ENCODE measurements at places on chromosomes 3 and 15. TPM values are rescaled to one million over a fixed set of nuclear protein-coding genes. Genes with fewer than 3 reads are reported as not detected.
A peak's percentile ranks its signal among the peaks of the same experiment; 100 is the strongest.

GRCh38 chr15:69591905-69592508, 139.4 kb downstream of the RPLP1 start:
- DNase-seq, result no peak

The SLC22A13 gene
- polyA plus RNA-seq, result 0.13 TPM

DNA sequence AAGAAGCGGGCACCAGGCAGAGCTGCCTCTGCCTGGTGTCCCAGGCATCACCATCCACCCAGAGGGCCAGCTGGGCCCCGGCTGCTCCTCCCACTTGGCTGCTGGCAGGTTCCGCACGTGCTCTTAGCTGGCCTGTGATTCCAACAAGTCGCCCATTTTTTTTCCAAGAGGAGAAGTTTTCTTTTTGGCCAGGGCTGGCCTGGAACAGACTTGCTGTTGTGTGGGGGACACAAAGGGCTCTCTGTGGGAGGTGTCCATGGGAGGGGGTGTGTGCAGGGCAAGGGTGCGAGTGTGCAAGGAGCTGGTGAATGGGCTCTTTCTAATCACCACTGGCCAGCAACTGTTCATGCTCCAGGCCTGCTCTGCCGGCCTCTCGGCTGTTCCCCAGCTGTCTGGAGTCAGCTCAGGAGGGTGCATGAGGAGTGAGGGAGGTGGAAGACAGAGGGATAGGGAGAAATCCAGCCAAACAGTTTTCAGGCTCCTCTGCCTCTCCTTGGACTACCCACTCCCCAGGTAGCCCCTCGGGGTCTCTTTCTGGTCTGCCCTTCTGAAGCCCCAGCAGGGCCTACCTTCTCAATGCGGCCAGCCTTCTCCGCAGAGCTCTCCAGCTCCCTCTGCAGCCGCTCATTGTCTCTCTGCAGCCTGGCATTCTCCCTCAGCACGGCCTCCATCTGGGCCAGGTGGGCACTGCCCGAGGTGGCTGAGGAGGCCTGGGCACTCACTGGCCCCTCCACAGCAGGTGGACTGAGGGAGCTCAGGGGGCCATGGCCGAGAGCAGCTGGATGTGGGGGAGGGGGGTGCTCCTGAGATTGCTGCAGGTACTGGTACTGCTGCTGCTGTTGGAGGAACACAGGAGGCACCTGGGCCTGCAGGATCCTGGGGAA, 7.1 kb downstream of the AMOTL2 start:
- DNase-seq, result no peak

The HDAC11 gene
- polyA plus RNA-seq, result 16.0 TPM

The CELF6 gene
- polyA plus RNA-seq, result 0.16 TPM

DNA sequence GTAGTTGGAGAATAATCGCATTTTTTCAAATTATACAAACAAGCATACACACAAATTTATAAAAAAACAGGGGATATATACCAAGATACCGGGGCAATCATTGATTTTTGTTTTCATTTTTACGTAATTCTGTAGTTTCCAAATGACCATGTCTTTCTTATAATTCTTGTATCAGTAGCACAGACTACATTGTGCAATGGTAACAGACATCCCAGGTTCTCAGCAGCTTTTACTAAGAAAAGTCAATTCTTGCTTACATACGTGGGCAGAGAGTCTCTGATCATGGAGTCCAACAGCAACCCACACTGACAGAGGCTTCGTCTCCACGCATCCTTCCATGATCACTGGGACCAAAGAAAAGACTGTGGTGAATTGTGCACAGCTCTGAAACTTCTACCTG, 441.3 kb downstream of the TBL1XR1 start:
- no peak for DNase-seq

- no peak for DNase-seq
Observed at GRCh38 chr15:92576597-92577200, 78.9 kb downstream of the FAM174B start.

The ARNT2 gene
- 27.5 TPM for polyA plus RNA-seq

- DNase-seq, result no peak
Observed at GRCh38 chr15:85710340-85710842, 84.3 kb downstream of the KLHL25 start.

The HRH1 gene
- polyA plus RNA-seq, result 6.1 TPM

- DNase-seq, result no peak
Observed at GRCh38 chr3:136535906-136536305, 216.3 kb downstream of the STAG1 start.

The IGDCC3 gene
- not detected for polyA plus RNA-seq

- DNase-seq, result no peak
Observed at GRCh38 chr3:132681421-132681820, 21.3 kb downstream of the UBA5 start.

GRCh38 chr3:20194793-20195460, 8.9 kb upstream of the SGO1 start:
- DNase-seq, result no peak

GRCh38 chr3:191169566-191169965, 29.5 kb upstream of the OSTN start:
- DNase-seq, result no peak

- peak; percentile 41 for DNase-seq
Observed at GRCh38 chr3:60579734-60580133, 671.5 kb downstream of the FHIT start.

DNA sequence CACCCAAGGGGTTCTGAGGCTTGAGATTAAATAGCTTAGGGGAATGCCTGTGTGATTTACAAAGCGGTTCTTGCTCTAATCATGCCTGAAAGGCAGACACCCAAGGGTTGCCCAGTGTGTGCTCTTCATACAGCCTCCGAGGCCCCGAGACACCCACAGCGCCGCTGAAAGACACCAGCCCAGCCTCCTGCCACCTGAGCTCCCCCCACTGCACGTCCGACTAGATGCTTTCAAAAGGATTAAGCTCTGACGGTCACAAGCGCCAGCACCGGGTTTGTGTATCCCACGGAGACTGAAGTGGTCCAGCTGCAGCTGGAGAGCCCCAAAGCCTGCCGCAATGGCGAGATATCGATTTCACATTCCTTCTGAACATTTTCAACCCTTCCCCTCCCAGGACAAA, 50.3 kb downstream of the SPATA12 start:
- DNase-seq, result no peak

DNA sequence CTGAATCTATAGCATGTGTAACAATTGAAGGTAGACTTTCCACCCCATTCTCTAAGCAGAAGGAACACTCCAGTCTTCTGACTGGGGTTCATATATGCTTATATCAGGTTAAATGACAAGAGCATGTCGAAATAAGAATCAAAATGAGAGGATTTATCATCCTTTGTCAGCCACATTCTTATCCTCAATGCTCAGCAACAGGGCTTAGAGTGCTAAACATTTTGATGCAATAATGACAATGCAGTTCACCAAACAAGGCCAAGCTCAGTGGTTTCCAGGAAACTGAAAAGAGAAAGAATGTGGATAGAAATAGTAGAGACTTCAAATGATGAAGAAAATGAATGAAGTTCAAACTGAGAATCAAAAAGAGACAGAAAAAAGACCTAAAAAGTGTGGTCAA, 78.0 kb downstream of the FSIP1 start:
- DNase-seq, result no peak

The CD200 gene
- polyA plus RNA-seq, result 0.12 TPM

DNA sequence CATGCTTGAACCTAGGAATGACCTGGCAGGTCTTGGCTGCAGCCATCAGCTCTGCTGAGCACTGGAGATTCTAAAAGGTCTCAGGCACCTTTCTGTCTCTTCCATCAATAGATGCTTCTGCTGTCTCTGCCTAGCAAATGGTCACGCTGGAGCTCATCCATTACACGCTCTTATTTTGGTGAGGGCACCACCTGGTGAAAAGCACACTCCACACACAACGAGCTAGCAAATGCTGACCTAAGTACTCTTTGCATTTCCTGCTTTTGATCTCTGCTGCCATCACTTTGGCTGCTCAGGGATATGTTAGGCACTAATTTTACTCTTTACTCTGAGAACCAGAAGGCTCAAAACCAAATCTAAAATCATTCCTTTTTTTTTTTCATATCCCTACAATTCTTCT, 91.3 kb downstream of the RAB11A start:
- no peak for DNase-seq

DNA sequence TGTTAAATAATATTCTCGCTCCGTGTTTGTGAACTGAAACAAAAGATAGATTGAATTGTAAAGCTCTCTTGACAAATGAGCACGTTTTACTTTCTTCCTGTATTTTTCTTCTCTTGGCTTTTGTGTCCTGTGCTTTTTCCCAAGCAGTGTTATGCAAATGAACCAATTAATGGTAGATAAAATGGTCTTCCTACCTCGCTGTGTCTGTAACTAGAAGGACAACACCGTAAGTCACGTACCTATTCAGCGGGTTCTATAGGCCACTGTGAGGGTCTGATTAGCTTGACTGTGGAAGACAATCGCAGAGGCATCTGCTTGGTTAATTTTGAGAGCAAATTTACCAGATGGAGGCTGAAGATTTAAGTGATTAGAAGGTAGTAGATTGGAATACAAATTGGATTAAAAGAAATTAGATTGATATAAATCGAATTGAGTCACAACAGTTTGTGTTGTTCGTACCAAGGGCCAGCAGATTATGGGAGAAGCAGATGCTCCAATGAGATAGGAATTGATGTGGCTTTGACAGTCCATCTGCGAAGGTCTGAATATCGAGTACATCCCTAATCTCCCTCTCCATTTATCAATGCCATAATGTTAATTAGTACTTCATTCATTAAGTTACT, 40.2 kb downstream of the ROBO2 start:
- DNase-seq, result no peak

GRCh38 chr3:152183473-152183872, 85.3 kb upstream of the MBNL1 start:
- DNase-seq, result no peak

The ZBTB20 gene
- 4.7 TPM for polyA plus RNA-seq

DNA sequence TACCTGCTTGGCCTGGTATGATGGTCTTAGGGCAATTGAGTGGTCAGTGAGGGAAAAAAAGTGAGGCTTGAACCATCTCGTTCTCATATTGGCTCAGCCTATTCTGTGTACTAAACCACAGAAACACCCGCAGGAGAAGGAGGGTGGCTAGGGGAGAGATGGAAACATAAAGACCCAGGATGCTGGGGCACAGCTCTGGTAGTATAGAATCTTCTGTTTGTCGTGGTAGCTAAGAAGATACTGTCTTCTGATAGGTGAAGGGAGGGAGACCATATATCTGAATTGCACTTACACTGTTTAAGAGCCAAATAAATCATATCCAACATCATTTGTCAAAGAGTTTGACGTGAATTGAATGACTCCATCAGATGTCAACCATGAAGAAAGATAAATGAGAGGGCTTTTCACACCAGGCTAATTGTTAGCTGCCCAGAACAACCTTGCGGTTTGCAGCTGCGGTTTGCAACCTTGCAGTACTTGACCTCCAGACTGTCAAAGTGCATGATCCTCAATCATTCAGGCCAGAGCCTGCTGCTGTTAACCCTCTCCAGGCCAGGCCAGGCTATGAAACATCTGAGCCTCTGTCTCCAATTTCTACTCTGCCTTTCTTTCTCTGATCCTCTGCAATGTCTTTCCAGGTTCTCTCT, 40.9 kb upstream of the PIK3R4 start:
- no peak for DNase-seq

- no peak for DNase-seq
Observed at GRCh38 chr3:6640907-6641306, 220.0 kb upstream of the GRM7 start.

The PLD1 gene
- polyA plus RNA-seq, result 10.5 TPM

GRCh38 chr3:120506076-120506827, 55.5 kb upstream of the FSTL1 start:
- DNase-seq, result no peak

DNA sequence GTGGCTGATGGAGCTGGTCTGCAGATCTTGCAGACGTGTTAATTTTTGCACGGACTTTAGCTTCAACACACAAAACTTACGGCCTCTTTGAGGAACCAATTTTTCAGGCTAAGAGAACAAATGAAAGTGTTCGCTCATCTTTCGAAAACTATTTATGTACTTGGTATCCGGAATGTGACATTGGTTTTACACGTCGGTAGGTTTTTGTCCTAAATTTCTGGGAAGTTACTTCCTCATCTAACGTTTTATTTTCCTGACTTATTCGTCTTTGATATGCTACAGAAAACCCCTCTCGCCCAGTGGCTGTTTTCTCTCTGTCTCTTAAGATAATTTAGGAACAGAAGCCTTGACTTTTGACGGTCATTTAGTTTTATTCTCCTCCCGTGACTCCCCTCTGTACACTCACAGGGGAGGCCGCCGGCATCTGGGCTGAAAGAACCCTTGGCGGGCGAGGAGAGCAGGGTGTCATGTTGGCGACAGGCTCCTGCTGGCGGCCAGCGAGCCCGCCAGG, 834 bp upstream of the GREM1 start:
- DNase-seq, result no peak

The CAMKV gene
- polyA plus RNA-seq, result not detected

DNA sequence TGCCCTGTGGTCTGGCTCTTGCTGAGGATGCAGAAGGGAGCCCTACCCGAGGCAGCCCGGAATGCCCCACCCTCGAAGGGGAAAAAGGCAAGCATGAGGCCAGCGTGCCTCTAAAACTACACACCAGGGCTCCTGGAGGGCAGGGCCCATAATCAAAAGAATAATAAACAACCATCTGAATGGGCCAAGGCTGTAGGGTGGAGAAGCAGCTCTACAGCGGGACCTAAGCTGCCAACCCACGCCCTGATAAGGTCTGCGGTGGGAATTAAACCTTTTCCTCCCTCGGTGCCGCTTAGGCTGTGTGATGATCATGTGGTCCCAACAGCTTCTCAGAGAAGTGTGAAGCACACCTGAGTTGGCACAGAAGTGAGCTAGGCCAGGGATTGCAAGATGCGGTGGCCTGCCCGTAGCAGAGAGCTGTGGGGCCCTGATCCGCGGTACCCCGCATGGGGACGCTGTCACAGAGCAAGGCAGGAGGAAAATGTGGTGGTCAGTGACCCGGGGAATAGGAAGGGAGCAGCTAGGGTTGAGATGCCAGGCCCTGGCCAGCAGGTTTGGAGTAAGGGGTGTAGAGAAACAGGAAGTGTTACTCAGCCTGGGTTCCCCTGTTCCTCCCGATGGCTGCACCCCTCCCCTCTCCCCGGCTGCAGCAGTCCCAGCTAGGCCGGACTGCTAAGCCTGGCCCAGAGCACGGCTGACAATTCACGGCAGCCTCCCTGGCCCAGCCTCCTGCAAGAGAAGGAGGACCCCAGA, 1.1 kb upstream of the C15orf62 start:
- DNase-seq, result no peak

The ALDH1L1 gene
- 0.16 TPM for polyA plus RNA-seq

- DNase-seq, result peak; percentile 48
Observed at GRCh38 chr3:141940194-141940776, 63.8 kb downstream of the ATP1B3 start.

GRCh38 chr15:50800715-50801114, 35.2 kb upstream of the SPPL2A start:
- no peak for DNase-seq

The FBXL22 gene
- polyA plus RNA-seq, result 3.8 TPM

- no peak for DNase-seq
Observed at GRCh38 chr3:56878074-56878473, 76.3 kb upstream of the ARHGEF3 start.

- no peak for DNase-seq
Observed at GRCh38 chr15:80931721-80932512, 57.7 kb downstream of the MESD start.

The CHRM5 gene
- polyA plus RNA-seq, result 0.09 TPM

- peak; percentile 63 for DNase-seq
Observed at GRCh38 chr15:49815950-49816349, 195.1 kb downstream of the DTWD1 start.

The SPRED1 gene
- 7.9 TPM for polyA plus RNA-seq

GRCh38 chr3:102024270-102024904, 175.1 kb downstream of the NFKBIZ start:
- DNase-seq, result no peak

The TM4SF18 gene
- polyA plus RNA-seq, result 0.29 TPM

- no peak for DNase-seq
Observed at GRCh38 chr15:39145854-39146625, 434.8 kb upstream of the THBS1 start.
